ENCODE measurements at places on chromosomes 7 and 10.

DNA sequence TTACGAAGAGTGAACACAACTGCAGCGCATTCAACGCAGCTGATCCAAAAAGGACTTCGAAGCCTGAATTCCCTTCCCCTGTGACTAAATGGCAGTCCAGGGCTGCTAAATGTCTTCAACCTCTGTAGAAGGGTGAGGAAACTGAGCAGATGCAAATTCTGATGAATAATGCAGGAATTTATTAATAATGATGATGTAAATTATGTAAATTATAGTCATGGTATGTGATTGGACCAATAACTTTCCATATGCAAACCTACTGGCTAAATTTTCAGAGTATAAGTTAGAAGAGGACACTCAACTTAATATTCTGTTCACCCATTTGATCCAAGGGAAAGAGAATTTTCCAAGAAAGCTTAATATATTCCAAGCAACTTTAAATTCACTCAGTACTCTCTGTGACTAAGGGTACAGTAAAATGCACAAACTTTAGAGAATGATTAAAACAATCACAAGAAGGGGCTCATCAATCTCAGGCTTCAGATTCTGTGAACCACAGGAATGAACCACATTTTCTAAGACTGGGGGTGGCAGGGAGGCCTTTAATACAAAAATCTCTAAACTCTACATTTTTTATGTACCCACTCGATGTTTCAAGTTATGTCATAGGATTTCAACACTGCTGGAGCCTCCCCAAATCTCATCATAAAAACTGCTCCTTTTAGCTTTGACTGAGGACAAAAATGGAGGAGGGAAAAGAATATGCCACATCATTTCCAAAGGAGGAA is 3.5 kb downstream of the FGFR2 start:
- DNase-seq, result peak; percentile 89

DNA sequence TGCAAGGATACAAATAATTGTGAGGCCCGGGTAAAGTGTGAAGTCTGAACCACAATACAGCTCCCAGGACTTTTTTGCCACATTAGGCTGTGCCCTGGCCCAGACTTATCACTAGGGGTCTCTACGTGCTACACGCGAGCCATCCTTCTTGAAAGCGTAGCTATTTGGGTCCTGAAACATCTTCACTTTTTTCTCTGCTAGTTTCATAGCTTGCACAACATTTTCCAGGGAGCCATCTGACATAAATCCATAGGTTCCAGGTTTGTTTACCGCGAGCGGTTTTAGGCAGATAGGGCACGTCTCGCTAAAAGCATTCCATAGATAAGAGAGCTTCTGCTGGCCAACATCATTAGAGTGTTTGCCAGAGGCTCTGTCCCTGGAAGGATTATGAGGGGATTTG is 226.5 kb downstream of the RPS24 start:
- peak; percentile 49 for DNase-seq

- DNase-seq, result peak; percentile 45
Observed at GRCh38 chr10:6669269-6669859, 89.3 kb upstream of the PRKCQ start.

DNA sequence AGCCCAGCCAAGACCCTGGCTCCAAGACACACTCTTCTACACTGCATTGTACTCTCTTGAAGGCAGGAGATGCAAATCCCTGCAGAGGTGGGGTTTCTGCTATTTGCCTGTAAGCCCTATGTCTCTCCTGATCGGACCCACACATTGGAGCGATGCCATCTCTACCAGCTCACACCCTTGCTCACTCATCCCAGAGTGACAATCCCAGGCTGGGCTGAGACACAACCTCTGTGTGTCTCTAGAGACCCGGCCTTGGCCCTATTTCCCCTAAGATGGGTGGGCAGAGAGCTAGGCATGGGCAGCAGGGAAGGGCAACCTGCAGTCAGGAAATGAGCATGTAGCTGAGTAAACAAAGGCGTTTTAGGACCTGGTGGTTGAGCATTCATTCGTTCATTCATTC is 25.6 kb downstream of the CCDC3 start:
- no peak for DNase-seq

DNA sequence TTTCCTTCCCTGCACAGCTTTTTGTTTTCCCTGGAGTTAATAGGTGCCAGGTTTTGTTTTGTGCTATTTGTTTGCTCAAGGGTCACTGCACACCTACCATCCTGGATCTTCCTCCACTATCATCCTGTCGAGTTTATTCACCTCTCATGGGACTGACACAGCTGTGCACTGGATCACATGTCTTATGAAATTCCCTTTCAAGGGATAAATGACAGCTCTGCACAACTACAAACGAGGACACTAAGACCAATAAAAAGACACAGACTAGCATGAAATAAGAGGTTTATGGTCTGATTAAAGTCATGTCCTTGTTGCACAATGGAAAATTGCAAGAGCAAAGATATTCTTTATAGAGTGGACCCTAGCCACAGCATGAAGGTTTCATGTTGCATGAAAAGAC is 76.7 kb upstream of the SFMBT2 start:
- DNase-seq, result no peak

DNA sequence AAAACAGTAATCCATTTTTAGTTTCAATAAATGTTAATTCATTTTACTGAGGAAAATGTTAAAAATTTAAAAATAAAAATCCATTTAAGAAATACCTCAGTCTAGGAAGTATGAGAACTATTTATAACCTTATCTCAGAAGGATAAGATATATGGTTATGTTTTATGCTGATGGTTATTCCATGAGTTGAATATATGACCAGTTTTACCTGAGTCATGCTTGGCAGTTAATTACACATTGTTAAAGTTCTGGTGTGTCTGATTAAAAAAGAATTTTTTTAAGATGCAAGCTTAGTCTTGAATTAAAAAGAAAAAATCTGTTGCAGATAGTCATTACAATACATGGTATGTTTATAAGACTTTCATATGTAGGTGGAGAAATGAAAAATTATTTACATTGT is 191.7 kb downstream of the ARL4A start:
- DNase-seq, result no peak

- DNase-seq, result peak; percentile 79
Observed at GRCh38 chr10:30447125-30447799, 13.3 kb downstream of the MAP3K8 start.

DNA sequence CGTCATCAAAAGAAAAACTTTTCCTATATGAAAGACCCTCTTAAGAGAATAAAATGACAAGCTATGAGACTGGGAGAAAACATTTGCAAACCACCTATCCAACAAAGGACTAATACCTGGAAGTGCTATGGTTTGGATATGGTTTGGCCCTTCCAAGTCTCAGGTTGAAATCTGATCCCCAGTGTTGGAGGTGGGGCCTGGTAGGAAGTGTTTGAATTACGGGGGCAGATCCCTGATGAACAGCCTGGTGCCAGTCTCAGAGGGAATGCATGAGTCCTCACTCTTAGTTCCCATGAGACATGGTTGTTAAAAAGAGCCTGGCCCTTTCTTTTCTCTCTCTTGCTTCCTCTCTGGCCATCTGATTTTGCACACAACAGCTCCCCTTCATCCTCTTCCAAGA is 6.3 kb downstream of the ALDH18A1 start:
- DNase-seq, result no peak

DNA sequence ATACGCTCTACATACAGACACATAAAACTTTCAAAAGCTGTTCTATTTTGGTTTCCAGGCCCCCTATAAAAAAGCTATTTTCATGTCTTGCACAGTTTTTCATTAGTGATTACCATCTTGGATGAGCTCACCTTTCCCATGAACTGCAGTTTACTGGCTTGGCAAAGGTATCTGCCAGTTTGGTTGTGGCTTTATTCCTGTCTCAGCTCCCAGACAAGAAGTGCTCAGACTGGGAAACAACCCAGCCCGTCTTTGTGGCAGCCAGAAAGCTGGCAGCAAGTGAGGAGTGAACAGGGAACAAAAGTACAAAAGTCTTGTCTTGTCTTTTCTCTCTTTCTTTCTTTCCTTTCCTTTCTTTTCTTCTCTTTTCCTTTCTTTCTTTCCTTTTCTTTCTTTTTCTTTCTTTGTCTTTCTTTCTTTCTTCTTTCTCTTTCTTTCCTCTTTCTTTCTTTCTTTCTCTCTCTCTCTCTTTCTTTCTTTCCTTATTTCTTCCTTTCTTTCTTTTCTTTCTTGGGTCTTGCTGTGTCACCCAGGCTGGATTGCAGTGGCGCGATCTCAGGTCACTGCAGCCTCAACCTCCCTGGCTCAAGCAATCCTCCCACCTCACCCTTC is 138.8 kb downstream of the CFAP58 start:
- DNase-seq, result no peak

DNA sequence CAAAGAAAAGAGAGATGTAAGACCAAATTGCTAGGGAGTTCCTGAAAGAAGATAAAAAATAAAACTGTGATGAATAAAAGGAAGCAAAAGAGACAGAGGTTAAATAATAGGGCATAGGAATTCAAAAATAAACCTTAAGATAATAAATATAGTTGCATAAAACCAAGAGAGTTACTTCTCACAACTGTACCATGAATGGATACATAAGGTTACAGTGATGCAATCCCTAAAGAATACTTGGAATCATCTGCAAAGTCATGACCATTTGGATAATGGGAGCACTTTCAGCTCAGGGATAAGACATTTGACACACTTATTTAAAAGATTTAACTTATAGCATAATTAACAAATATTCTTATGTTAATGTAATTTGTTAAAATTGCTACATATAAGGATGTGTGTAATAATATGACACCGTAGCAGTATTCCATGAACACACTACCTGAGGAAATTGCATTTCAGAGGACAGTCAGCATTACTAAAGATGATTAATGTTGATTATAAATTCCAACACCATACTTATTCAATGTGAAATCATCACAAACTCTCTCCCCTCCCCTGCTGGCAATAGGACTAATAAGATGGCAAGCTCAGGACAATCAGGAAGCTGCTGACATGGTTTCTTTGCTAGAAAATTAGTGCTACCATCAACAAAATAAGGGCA is 202.1 kb upstream of the AKR1E2 start:
- DNase-seq, result peak; percentile 42

DNA sequence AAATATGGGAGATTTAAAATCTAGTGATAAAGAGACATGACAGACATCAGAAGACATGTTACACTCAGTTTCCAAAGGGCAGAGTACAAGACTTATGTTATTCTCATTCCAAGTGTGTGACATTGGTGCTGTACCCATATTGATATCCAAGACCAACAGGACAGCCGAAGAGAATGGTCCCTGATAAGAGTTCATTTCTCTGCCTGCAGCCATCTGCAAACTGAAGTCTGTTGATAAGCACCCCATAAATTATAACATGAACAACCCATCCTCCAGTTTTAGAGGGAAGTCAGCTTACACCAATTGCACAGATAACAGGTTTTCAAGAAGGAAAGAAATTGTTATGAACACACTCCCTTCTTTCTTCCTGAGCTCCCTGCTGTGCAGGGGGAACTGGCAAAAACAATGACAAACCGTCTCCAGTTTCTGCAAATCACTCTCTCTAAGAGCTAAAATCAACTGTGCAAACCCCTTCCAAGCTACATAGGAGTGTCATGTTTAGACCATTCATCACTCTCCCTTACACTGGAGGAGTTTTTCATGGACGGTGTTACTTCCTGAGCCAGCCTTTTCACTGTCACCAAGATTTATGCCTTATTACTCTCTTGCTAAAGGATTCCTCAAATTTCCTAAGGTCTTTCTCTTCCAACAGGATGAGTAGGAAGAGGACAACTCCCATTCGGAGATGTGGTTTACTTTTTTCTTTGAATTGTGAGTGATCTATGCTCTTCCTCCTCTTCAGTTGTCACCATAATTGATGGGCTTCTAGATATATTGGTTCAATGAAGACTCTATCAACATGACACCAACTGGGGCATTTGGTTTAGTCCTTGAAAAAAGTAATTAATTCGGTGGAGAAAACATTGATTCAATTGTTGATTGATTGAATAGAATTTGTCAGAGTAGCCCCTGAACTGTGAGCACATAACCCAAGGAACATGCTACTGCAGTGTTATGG is 80.3 kb upstream of the FAM171A1 start:
- peak; percentile 61 for DNase-seq

GRCh38 chr7:17380736-17381662 is 82.5 kb downstream of the AHR start:
- DNase-seq, result peak; percentile 79

- DNase-seq, result peak; percentile 59
Observed at GRCh38 chr7:43004082-43004481, 71.9 kb downstream of the MRPL32 start.

DNA sequence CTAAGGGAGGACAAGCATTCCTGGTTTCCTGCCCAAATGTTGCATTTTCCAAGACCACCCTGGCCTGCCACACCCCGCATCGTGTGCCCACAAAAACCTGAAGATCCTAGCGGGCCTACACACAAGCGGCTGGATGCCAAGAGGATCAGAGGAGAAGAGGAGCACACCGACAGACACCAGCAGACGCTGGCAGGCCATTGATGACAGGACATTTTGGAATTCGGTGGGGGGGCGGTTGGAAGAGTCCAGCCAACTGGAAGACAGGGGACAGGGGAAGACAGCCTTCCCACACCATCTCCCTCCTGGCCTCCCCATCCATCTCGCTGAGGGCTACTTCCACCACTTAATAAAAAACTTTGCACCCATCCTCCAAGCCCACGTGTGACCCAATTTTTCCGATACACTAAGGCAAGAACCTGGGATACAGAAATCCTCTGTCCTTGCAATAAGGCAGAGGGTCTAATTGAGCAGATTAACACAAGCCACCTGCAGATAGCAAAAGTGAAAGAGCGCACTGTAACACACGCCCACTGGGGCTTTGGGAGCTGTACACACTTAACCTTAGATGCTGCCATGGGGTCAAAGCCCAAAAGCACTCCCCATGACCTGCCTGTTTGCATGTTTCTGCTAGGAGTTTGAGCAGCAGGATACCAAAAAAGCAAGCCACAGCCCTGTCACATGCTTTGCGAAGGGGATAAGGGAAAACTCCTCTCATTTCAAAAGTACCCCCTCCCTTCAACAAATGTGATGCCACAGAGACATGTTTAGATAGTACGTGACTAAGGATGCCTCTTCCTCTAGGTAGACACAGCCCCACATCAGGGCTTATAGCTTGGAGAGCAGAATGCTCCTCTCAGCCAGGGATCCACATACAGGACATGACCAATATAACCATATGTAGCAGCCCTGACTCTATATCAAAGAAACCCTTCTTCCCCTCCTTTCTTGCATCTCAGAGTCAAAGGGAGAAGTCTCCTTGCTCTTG is 13.4 kb upstream of the SMNDC1 start:
- no peak for DNase-seq

GRCh38 chr7:23115991-23116390 is 10.4 kb downstream of the KLHL7 start:
- DNase-seq, result peak; percentile 13

- no peak for DNase-seq
Observed at GRCh38 chr10:77084431-77085144, 553.0 kb downstream of the KCNMA1 start.

- DNase-seq, result no peak
Observed at GRCh38 chr10:76885816-76886215, 751.8 kb downstream of the KCNMA1 start.

All from fibroblast of skin of abdomen (primary cell).